ENCODE measurements at places on chromosomes 4 and X. TPM values are rescaled to one million over a fixed set of nuclear protein-coding genes. Genes with fewer than 3 reads are reported as not detected.

GRCh38 chr4:40563401-40563800 lies 66.3 kb downstream of the RBM47 start:
- H3K4me1 ChIP-seq: peaks cover 5% of the 10 kb centered on the region
- H3K27ac ChIP-seq: no peak overlapping the region
- no peaks in the 10 kb centered on the region for H3K27me3 ChIP-seq
- no peak overlapping the region for H3K4me3 ChIP-seq
- no peaks in the 10 kb centered on the region for H3K36me3 ChIP-seq

Gene CSAG3
- total RNA-seq: not detected

- H3K27ac ChIP-seq: no peak overlapping the region
- H3K4me3 ChIP-seq: no peak overlapping the region
- no peaks in the 10 kb centered on the region for H3K27me3 ChIP-seq
- DNase-seq: no peak
- no peaks in the 10 kb centered on the region for H3K36me3 ChIP-seq
These were observed 217.3 kb downstream of the MID1IP1 start for GRCh38 chrX:39018541-39018940.

GRCh38 chrX:119693040-119693995 lies at the start of gene SEPTIN6:
TSS of gene SEPTIN6 (minus strand) at chrX:119693168. CDS start at chrX:119693105, 63 bp downstream.
- peak within 1 kb of the TSS; percentile 96 for H3K4me3 ChIP-seq
- H3K27me3 ChIP-seq: no peaks in the 10 kb centered on the region
- no peaks in the 10 kb centered on the region for H3K36me3 ChIP-seq
- peaks cover 4% of the 10 kb centered on the region for H3K4me1 ChIP-seq

GRCh38 chrX:57977992-57978391 lies 67.7 kb upstream of the ZXDA start:
- H3K36me3 ChIP-seq: no peaks in the 10 kb centered on the region
- no peaks in the 10 kb centered on the region for H3K27me3 ChIP-seq
- DNase-seq: no peak
- H3K4me3 ChIP-seq: no peak overlapping the region

Gene EGFL6
- total RNA-seq: not detected

GRCh38 chrX:17591741-17592110 lies 145.6 kb upstream of the SCML1 start:
- peak overlapping the region; percentile 15 for H3K4me3 ChIP-seq
- peaks cover 8% of the 10 kb centered on the region for H3K4me1 ChIP-seq
- no peaks in the 10 kb centered on the region for H3K27me3 ChIP-seq
- no peaks in the 10 kb centered on the region for H3K36me3 ChIP-seq

GRCh38 chr4:11446155-11446811 lies 17.6 kb upstream of the HS3ST1 start:
- no peaks in the 10 kb centered on the region for H3K27me3 ChIP-seq
- H3K4me3 ChIP-seq: no peak overlapping the region
- no peak overlapping the region for H3K27ac ChIP-seq
- no peak for DNase-seq
- no peaks in the 10 kb centered on the region for H3K36me3 ChIP-seq
- no peaks in the 10 kb centered on the region for H3K4me1 ChIP-seq

- no peaks in the 10 kb centered on the region for H3K27me3 ChIP-seq
- no peak overlapping the region for H3K4me3 ChIP-seq
- H3K4me1 ChIP-seq: no peaks in the 10 kb centered on the region
- H3K36me3 ChIP-seq: no peaks in the 10 kb centered on the region
- H3K27ac ChIP-seq: no peak overlapping the region
- no peak for DNase-seq
These were observed 40.5 kb downstream of the FRYL start for GRCh38 chr4:48739560-48740019.

GRCh38 chr4:7325541-7325940 lies 109.2 kb downstream of the PSAPL1 start:
- no peak for DNase-seq
- no peak overlapping the region for H3K4me3 ChIP-seq
- peaks cover 45% of the 10 kb centered on the region for H3K4me1 ChIP-seq
- H3K27ac ChIP-seq: no peak overlapping the region
- H3K27me3 ChIP-seq: no peaks in the 10 kb centered on the region

DNA sequence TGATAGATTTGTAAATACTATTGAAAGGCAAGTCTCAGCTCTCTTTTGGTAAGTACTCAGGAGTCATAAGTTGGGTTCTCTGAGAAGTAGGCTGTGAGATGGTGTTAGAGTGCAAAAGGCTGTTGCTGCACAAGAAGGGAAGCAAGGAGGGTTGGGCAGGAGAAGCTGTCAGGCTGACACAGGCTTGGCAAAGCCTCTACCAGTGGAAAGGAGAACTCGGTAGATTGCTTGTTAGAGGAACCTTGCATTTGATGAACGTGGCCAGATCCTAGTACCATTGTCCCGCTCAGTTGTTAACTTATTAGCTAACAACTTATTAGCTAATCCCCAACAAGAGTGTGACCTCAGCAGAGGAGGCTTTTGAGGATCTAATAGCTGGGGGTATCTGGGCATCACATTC lies 449.3 kb upstream of the BOD1L1 start:
- H3K27me3 ChIP-seq: no peaks in the 10 kb centered on the region
- H3K4me1 ChIP-seq: no peaks in the 10 kb centered on the region
- no peak overlapping the region for H3K27ac ChIP-seq
- DNase-seq: no peak
- no peaks in the 10 kb centered on the region for H3K36me3 ChIP-seq

Gene IGFBP7
- total RNA-seq: 2.3 TPM

DNA sequence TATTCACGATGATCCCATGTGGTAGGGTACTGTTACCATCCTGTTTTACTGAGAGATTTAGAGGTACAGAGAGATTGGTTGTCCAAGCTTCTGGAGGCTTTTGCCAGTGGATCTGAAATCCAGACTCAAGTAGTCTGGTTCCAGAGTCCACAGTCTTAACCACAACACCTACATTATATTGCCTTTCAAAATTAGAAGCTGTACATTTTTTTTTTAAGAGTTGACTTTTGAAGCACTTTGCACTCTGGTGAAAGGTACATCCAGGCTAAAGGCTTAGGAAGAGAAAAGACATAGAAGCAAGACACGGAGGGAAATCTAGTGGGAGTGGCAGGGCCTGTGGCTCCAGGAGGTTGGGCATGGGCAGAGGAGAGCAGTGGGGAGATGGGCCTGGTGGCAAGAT lies 122.1 kb downstream of the AFF1 start:
- H3K36me3 ChIP-seq: 0 out of 2 replicates have a peak, but pooled peaks cover 2% of the 10 kb centered on the region
- no peak overlapping the region for H3K4me3 ChIP-seq
- peaks cover 10% of the 10 kb centered on the region for H3K4me1 ChIP-seq
